ENCODE measurements at places on chromosomes 3 and 15.

DNA sequence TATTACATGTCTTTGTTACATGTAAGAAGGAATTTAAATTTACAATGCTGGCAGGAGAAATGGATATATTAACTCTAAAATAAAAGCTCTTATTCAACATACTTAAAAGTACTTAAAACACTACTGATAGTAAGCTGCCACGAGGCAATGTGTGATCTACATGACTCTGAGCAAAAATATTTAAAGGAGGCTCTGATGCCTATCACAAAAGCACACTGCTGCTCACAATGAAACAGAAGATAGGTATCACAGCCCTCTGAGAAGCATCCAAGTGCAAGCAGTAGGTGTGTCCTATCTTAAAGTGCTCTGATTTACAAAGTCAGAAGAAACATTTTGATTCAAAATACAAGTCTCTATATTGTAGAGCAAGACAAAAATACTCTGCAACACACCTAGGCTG lies 371.2 kb upstream of the WNT5A start:
- no peak for DNase-seq

DNA sequence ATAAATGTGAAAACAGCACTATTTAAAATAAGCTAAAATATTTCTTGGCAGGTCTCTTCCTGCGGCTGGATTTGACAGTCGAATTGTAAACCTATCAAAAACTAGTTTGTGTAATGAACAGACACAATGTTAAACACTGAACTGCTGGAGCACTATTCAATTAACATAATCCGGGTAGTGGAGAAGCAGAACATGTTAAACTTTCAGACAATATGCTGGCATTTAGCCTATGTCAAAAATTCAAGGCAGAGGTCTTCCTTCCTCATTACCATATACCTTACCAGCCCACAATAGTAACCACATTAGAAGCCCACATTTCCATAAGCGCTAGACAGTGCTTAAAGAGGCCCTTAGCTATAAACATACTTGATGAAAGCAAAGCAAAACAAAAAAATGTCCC lies 1042.9 kb downstream of the ROBO1 start:
- DNase-seq: no peak

DNA sequence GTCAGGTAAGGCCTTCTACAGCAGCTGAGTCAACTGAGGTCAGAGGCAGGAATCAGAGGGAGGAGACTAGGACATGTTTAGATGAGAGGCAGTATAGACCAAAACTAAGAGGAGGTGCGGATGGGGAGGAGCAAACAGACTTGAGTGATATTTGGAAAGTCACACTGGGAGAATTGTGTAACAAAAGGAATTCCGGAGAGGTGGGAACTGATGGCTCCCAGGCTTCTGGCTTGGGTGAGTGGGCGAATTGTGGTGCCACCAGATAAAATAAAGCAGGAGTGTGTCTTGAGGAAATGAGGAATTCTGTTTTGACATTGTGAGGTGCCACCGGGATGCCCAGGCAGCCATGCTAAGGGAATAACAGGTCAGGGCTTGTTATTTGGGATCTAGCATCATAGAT lies 3.3 kb upstream of the TM6SF1 start:
- DNase-seq: no peak

GRCh38 chr15:52576692-52577091 lies 7.9 kb upstream of the ARPP19 start:
- no peak for DNase-seq

GRCh38 chr3:127698286-127698685 lies 25.5 kb downstream of the ABTB1 start:
- no peak for DNase-seq

DNA sequence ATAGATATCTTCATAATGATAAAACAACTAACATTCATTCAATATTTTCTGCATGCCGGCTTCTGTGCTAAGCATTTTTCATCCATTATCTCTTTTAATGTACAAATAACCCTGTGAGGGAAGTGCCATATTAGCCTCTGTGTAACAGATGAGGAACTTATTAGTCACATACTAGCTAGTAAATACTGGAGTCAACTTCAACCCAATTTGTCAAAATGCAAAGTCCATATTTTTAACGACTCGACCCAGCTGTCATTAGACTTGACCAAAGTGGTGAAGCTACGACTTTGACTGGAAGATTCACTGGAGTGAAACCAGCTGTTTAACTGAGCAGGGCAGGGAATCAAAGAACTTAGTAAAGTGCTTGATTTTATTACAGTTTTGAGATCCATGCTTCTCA lies 41.6 kb downstream of the PARP15 start:
- no peak for DNase-seq

- DNase-seq: no peak
These were observed 904.3 kb downstream of the NSUN3 start for GRCh38 chr3:94967196-94967595.

DNA sequence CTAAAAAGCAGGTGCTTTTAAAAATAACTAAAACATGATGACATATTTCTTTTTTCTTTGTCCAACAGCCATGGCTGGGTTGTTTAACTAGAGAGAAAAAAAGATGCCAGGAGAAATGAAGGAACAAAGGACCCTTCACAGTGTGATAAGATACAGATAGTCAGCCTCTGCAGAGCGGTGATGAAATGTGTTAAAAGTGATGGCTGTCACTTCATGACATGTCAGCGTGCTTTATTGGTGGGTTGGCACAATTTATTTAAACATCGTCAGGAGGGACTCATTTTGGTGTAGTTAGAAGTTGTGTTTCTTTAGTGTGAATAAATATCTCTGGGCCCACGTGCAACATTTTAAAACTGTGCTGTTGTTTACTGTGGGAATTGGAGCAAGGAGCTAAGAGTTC lies 887.4 kb upstream of the CFAP20DC start:
- DNase-seq: no peak

- no peak for DNase-seq
These were observed 54.3 kb downstream of the LRRN1 start for GRCh38 chr3:3853544-3853943.

- DNase-seq: no peak
These were observed 10.7 kb downstream of the KNSTRN start for GRCh38 chr15:40392986-40393948.

DNA sequence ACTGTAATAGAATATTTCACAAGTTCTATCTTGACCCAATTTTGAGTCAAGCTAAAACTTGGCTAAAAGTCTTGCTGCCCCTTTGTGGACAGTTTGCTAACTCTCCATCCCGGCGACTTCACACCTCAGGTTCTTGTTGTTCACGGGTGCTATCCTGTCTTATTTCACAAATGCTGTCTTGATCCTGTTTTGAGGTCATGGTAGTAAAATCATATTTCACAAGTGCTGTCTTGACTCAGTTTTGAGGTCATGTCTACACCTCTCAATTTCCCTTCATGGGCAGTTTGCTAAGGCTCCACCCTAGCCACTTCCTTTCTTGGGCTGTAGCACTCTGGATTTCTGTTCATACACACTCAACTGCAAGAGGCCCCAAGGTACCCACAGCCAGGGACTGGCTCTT lies 45.0 kb upstream of the GK5 start:
- no peak for DNase-seq

GRCh38 chr3:79016587-79017376 lies 751.0 kb downstream of the ROBO1 start:
- DNase-seq: no peak

- DNase-seq: no peak
These were observed 141.5 kb downstream of the MCTP2 start for GRCh38 chr15:94372821-94373220.

DNA sequence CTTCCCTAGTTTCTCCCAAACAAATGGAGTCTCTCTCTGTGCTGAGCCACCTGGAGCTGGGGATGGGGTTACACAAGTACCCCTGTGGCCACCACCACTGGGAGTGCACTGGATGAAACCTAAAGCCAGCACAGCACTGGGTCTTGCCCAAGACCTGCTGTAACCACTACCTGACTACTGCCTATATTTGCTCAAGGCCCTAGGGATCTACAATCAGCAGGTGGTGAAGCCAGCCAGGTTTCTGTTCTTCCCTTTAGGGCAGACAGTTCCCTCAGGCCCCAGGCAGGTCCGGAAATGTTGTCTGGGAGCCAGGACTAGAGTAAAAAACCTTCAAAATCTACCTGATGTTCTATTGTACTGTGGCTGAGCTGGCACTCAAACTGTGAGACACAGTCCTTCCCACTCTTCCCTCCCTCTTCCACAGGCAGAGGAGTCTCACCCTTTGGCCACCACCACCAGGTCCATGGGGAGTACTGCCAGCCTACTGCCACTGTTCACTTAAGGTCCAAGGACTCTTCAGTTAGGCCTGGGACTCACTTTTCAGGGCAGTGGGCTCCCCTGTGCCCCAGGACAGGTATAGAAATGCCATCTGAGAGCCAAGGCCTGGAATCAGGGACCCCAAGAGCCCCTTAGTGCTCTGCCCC lies 23.8 kb downstream of the C3orf20 start:
- no peak for DNase-seq

DNA sequence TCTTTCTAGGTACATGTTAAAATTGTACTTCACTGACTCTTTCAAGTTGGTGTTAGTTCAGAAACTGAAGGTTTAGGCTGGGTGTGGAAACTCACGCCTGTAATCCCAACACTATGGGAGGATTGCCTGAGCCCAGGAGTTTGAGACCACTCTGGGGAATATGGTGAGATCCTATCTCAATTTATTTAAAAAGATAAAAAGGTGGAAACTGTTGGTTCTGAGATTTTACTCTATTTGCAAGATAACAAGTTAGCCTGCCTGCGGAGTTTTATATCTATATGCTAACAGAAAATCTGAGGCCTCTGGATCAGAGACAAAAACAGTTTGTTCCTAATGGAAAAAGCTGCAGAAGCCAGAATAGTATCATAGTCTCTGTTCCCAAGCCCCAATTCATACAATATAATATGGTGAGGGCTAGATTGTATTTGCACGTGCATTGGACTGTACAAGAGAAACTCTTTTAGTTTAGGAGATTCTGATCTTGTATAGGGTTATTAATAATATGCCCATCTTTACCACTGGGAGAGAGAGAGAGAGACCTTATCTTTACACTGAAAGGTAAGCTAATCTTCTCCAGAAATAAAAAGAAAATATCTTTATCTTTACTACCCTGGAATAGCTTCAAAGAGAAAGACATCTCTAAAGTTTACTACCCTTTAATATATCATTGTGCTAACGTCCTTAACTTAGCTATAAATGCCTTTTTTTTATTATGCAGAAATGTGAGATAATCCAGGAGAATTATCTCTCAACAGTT lies 1267.6 kb downstream of the OTOL1 start:
- no peak for DNase-seq

DNA sequence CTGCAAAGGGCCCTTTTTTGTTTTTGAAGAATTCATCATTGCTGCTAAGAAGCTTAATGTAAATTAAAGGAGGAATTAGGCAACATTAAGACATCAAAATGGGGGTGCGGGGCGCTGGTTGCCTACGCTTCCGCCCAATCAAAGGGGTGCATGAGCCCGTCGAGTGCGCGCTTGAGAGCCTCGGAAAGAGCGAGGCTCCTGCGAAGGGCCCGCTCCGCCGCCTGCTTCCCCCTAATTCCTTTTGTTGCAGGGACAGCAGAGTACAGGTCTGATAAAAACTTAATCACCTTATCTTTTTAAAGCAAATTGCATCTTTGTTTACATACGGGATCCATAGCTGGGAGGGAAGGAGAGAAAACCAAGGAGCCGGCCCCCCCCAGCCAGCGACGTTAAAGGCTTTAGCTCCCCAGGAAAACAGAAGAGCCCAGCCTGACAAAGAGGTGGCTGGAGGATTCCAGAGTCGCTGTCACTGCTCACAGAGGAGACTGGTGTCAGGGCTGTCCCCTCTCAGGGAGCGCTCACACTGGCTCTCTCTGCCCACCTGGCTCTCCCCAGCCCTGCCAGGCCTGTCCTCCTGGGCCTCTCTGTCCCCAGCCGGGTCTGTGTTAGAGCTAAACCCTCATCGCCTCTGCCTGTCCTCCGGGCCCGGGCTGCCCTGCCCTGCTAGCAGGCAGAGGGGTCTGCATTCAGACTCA lies 67.3 kb downstream of the DNAJB8 start:
- DNase-seq: no peak

DNA sequence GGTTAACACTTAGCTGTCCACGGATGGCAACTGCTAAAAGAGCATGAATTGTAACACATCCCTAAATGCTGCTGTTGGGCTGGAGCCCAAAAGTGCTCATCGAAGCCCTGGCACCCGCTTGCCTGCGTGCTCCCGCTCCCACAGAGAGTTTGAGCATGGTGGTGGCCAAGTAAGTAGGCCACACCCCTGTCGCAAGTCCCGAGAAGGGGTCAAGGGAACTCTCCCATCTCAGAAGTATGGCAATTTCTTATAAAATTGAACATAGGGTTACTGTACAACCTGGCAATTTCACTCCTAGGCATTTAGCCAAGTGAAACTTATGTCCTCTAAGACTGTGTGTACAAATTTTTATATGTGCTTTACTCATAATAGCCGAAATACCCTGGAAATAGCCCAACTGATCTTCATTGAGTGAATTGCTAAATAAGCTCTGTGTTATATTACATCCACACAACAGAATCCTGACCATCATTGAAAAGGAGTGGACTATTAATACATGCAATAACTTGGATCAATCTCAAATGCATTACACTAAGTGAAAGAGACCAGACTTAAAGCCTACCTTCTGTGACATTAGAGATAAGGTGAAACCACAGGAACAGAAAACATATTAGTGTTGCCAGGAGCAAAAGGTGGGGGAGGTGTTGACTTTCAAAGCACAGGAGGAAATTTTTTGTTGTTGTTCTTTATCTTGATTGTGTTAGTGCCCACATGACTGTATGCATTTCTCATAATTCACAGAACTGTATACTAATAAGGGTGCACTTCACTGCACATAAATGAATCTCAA lies 1.5 kb upstream of the GCSAM start:
- no peak for DNase-seq

DNA sequence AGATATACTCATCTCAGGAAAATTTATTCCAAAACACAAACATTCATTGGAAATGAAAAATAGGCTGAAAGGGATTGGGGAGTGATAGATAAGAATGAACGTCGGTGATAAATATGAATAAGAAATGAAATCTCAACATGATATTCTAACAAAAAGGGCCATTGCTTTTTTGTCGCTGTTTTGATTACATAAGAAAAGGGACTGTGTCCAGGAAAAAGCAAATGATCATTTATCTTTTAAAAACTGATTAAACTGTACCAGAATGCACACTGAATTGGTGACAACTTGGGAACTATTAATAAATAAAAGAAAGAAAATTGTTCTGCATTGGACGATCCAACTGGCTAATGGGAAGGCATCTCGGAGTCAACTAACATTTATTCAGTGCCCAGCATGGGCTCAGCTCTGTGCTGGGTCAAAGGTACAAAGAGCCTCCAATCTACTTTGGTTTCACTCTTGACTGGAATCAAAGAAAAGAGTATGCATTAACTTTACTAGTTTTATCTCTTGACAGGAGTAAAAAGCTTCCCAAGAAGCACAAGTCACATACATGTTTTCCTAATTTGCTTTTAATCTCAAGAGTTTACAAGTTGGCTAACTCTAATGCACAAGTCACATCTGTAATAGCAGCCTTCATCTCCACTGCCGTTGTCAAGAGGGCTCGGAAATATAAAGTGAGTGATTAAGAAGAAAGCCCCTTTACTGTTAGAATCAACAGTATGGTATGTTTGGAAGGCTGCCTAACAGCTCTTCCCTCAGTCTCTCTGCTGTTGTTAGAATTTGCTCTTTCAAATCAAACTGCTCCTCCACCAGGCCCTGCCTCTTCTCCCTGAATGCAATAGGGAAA lies 280.0 kb downstream of the IGSF11 start:
- DNase-seq: no peak

GRCh38 chr3:151912028-151912427 lies 38.6 kb downstream of the SUCNR1 start:
- no peak for DNase-seq

Data from activated CD8-positive, alpha-beta memory T cell treated with anti-CD3 and anti-CD28 coated beads for 48 hours (primary cell).